ENCODE measurements at places on chromosomes 5 and 9.
A peak's percentile ranks its signal among the peaks of the same experiment; 100 is the strongest.

- DNase-seq: no peak
Observed at GRCh38 chr5:117486261-117486660, 911.6 kb upstream of the SEMA6A start.

DNA sequence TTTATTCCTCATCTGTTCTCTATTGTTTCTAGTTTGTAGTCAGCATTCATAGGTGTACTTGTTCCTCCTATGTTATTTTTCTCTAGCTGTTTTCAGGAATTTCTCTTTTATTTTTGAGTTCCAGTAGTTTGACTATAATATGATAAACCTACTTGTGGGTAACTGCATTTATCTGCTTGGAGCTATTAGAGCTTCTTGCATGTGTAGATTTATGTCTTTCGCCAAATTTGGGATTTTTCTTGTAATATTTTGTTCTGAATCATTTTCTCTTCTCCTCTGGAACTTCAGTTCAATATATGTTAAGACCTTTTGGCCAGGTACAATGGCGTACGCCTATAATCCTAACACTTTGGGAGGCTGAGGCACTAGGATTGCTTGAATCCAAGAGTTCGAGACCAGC is 37.4 kb downstream of the JMY start:
- no peak for DNase-seq

DNA sequence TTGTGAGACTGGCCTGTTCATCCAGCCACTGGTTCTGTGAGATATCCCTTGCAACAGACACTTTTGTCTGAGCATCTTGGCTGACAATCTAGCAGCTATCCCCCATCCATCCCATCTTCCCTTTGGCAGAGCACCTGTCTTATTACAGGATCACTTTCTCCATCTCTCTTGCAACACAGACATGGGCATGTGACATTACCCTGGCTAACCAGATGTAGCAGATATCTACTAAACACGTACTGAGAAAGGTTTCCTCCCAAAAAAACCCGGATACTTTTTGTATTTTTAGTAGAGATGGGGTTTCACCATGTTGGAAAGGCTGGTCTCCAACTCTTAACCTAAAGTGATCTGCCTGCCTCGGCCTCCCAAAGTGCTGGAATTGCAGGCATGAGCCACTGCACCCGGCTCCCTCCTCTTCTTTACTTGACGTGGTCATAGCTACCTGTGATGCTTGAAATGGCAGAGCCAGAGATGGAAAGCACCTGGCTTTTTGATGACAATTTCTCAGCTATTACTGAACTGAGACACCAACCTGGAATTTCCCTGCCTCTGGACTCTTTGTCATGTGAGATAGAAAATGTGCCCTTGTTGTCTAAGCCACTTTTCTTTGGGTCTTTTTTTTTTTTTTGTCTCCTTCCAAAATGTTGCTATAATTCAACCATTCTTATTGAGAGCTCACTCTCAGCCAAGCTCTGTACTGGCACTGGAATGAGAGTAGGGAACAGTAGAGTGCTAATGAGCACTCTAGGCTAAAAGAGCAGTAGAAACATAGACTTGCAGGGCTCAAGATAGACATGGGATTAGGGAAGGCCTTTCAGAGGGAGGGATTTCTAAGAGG is 32.6 kb downstream of the FNBP1 start:
- DNase-seq: no peak

GRCh38 chr5:175697846-175698245 is 40.0 kb downstream of the HRH2 start:
- DNase-seq: no peak

DNA sequence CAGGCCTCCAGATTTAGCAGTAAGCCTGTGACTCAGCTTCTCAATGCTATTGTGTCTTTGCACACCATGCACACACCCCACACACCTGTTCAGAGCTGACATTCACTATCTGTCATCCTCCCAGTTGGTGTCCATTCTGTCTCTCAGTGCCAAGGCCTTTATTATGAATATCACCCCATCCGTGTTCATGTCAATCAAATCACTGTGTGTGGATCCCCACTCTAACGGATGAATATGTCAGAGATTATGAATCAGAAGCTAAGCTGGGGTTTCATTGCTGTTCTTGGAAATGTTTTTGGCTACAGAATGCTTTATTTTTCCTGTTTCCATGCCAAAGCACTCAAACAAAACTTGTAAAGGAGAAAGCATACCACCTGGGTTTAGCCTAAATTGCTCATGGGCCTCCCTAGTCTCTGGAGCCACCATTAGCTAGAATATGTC is 9.4 kb upstream of the MAMDC2 start:
- no peak for DNase-seq

DNA sequence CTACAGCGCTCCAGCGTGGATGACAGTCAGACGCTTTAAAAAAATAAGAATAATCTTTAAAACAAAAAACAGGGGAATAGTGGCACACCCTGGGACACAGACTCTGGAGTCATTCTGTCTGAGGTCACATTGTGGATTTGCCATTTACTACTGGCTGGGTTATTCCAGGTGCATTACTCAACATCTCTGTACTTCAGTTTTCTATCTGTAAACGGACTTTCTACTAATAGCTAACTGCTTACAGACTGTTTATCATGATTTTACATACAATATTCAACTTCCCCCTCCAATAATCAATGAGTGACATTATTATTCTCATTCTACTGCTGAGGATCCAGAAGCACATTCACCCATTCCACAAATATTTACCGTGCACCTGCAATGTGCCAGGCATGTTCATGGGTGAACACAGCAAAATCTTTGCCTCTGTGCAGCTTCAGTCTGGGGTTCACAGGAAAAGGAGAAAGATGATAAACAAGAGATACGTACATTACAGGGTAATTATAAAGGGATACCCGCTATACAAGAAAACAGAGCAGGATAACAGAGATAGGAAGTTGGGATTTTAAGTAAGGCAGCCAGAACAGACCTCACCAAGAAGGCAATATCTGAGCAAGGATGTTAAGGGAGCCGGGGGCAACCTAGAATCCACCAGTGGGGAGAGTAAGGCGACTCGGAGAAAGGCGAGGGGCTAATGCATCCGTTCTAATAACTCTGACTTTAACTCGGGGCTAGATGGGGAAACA is 984 bp upstream of the RAD23B start:
- DNase-seq: no peak

- DNase-seq: peak; percentile 9
Observed at GRCh38 chr9:125074976-125075375, 68.4 kb downstream of the SCAI start.

DNA sequence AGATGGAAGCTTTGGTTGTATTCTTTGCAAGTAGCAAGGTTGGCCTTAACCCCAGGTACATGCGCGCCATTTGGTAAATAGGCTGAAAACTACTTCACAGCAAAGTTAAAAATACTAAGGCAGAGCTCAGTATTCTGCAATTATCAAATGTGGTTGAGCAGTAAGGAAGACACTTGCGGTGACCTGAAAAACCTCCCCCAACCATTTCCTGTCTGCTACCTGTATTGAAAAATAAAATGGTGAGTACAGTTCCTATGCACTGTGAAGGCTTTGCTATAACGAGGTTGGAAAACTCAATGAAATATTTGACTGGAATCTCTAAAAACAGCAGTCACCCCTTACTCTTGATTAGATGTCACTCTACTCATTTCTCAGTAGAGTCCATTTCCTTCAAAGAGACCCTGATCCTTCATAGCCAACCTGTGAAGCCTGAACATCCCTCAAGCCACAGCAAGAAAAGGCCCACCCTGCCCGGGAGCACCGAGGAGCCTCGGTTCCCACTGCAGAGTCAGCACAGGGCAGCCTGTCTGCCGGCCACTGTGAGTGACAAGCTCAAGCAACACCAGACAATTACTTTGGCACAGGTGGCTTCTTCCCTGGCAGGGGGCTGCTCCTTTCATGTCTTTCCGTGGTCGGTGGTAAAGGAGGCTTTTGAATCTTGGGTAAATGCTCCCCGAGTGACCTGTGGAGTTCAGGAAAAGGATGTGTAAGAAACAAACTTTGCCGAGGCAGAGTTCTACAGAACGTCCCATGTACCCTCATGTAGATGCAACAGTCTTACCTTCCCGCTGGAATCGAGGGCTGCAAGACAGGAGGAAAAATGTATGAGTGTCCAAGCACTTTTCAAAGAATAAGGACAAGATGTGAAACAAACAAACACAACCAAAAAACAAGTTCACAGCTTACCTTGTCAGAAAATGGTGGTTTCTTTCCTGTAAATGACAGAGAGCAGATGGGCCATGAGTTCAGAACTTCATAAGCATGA is 29.6 kb downstream of the C5orf58 start:
- DNase-seq: no peak

GRCh38 chr9:93309889-93310425 is 126.0 kb downstream of the WNK2 start:
- no peak for DNase-seq

- DNase-seq: no peak
Observed at GRCh38 chr9:112890106-112891081, at the start of gene SLC46A2. Gene SLC46A2, minus strand, starts transcription at chr9:112890876. Its CDS starts 195 bp downstream, at chr9:112890681.

DNA sequence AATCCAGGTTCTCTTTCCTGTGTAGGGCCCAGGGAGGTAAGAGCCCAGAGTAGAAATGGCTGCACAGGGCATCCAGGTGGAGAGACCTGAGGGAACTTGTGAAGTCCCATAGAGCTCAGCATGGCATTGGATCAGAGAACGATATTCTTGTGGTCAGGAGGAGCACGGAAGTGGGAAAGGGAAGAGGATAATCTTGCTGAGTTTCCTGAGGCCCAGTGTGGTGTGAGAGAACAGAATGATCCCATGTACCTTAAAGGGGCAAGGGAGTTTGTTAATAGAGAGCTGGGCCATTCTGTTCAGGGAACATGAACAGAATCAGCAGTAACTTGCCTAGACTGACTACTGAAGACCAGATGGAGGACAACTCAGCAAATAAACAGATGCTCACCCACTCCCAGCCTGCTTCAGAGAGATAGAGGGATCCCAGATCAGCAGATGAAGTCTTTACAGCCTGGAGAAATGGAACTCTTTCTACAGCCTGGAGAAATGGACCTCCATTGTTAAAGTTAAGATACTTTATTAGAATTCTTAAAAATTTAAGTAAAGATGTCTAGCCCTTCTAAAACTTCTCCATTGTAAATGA is 119.7 kb upstream of the ELL2 start:
- DNase-seq: no peak

GRCh38 chr5:107426209-107426608 is 244.5 kb downstream of the EFNA5 start:
- DNase-seq: no peak

DNA sequence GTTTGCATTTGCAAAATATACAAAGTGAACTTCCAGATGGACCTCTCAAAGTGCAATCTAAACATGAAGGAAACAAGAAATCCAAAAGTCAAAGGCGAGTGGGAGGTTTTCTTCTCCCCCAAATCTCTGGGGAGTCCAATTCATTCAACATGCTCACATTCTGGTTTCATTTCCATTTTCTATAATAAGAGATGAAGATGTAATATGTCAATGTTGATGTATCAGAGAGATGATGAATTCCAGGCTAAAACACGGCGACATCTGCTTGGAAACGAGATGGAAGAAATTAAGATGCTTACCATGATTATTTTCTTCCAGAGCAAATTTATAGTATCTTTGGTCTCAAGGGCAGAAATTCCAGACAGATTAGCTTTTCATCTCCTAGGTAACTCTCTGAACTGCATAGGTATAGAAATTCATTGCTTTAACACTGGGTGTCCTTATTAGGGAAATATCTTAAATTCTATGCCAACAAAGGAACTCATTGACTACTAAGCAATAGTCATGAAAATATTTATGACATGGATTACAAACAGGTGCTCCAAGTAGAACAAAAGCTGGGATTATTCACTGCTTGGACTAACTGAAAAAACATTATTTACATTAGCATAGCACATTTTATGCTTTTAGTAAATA is 287.9 kb downstream of the SEC61B start:
- no peak for DNase-seq

- DNase-seq: peak; percentile 83
Observed at GRCh38 chr9:109107402-109108240, 12.1 kb downstream of the TMEM245 start.

DNA sequence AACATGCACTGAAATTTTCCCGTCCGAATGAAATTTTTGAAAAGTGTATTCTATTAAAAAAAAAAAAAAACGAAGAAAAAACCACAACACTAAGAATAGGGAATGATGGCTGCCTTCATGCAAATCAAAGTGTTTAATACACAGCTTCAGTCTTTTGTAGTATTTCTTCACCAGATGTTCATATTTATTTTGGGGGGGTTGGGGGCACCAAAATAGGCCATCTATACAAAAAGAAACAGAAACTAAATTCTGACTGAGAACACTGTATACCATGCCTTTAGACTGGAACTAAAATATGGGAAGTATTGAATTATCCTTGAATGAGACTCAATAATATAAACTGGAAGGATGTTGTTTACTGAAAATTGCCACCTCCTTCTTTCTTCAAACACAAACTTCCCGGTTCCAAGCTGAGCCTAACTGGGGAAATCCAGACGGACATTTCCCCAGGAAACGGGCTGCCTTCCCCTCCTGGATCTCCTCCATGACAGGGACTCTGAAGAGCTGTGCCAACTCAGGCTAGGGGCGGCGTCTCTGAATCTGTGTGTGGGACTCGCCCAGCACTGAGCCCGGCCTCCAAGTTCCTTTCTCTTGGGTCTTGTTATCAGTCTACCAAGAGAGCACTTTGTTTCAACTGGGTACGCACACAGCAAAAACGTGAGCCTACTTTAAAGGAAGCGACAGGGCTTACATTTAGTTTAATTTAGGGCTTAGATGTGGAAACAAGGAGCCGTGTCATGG is 511.3 kb upstream of the ADAMTS16 start:
- no peak for DNase-seq

DNA sequence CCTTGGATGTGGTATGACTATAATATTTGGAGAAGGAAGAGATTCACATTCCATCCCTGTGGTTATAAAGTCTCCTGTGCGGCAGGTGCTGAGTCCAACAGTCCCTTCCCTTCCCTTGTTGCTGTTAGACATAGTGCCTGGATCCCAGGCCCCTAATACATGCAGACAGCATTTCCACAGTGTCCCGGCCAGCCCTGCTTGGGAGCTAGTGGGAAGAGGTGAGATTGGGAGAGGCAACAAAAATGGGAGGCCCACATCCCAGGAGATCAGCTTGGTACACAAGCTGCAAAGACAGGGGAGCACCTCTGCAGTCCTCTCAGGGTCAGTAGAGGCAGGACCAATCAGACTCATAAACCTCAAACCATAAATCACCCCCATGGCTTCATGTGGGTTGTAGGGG is 3.3 kb upstream of the NEURL1B start:
- DNase-seq: no peak

GRCh38 chr5:177547736-177548135 is 6.6 kb downstream of the FAM193B start:
- no peak for DNase-seq

DNA sequence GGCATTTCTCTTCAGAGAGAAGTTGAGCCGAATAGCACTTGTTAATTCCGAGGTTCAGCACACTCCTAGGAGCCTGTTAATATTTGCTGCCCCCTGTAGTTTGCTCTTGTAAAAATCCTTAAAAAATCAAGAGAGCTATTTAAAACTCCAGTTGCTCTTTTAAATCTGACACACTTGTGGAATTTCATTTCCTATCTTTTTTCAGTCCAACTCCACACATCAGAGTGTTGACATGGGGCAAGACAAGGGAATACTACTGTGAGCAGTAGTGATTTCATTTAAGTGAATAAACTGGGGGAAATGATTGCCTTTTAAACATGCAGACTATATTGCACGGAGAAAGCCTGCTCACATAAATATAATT is 1096.3 kb upstream of the DMAC1 start:
- DNase-seq: peak; percentile 46

- DNase-seq: peak; percentile 78
Observed at GRCh38 chr5:153752890-153753289, 262.4 kb downstream of the GRIA1 start.
